EH (cell line): ENCODE measurements at places on chromosomes 5 and 9.

DNA sequence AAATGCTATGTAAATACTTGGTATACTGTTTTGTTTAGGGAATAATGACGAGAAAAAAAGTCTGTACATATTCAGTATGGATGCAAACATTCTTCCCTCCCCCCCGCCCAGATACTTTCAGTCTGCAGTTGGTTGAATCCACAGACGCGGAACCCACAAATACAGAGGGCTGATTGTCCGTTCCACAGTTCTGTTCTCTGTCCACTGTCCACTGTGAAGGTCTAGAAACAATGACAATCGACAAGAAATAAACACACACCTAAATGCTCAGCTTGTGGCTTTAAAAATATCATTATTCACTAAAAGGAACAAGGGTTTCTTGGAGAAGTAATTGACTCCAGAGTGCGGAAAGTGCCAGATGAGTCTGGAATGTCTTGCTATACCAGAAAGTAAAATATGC, 109.1 kb downstream of the TMEM161B start:
- DNase-seq, result no peak

DNA sequence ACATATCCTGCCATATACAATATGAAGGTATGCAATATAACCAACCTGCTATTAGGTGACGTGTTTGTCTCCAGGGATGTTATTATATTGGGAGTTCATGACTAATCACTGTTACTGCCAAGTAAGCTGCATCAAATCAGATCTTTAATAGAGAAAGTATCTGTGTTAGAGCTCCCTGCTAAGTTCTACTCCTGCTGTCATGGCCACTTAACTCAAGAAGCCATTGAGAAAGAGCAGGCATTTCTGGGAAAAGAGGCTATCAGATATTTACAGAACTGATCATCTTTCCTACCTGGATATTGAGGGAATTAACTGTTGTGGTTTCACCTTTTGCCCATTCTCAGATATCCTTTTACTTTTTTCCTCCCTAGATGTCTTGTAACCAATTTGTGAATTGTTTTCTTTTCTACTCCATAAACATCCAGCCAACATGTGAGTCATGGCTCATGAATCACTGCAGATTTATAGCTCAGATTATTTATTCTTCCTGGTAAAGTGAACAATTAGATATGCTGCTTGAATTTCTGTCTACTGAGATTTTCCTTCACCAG, 634.8 kb upstream of the FAM174A start:
- DNase-seq, result no peak

- DNase-seq, result no peak
These were observed 70.4 kb downstream of the MVB12B start for GRCh38 chr9:126397056-126397455.

DNA sequence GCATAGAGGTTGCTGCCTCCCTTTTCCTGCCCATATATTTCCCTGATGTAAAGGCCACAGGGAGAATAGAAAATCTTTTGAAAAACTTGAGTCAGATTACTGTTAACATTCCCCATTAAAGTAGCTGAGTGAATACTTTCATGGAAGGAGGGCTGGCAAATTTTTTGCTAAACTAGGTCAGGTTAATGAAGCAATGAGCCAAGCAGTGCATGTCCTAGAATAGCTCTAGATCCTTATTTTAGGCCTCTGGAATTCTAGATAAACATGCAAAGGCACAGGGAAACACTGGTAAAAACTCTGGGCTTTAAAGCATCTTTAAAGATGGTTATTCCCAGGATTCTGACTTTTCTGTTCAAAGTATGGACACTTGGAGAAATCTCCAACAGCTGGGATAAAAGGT, 27.9 kb downstream of the TTC1 start:
- DNase-seq, result no peak
